ENCODE measurements at places on chromosomes 11 and 22.
A peak's percentile ranks its signal among the peaks of the same experiment; 100 is the strongest.

DNA sequence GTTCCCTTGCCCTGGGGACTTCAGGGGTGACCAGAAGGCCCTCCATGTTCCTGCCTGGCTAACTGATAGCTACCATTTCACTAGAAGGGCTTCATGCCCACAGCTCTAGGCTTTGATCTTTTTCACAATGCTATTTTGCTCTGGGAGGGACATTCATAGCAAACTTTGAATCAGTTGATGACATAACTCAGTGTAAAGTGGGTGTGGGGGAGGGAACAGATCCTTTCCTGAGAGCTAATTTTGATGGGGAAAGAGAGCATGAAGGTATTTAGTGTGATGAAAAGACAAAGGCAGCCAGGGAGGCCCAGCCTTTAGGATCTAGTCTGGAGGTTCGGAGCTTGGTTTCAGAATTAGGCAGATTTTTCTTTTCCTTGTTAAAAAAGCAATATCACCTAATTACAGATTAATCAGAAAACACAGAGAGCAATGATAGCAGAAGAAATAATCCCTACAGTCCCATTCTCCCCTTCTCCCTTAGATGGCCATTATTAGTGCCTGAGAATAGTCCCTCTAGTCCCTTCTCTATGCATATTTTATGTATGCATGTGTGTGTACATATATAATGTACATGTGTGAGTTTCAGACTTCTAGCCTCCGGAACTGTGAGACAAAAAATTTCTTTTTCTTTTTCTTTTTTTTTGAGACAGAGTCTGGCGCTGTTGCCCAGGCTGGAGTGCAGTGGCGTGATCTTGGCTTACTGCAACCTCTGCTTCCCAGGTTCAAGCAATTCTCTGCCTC lies 46.9 kb downstream of the YWHAH start:
- no peak for DNase-seq

DNA sequence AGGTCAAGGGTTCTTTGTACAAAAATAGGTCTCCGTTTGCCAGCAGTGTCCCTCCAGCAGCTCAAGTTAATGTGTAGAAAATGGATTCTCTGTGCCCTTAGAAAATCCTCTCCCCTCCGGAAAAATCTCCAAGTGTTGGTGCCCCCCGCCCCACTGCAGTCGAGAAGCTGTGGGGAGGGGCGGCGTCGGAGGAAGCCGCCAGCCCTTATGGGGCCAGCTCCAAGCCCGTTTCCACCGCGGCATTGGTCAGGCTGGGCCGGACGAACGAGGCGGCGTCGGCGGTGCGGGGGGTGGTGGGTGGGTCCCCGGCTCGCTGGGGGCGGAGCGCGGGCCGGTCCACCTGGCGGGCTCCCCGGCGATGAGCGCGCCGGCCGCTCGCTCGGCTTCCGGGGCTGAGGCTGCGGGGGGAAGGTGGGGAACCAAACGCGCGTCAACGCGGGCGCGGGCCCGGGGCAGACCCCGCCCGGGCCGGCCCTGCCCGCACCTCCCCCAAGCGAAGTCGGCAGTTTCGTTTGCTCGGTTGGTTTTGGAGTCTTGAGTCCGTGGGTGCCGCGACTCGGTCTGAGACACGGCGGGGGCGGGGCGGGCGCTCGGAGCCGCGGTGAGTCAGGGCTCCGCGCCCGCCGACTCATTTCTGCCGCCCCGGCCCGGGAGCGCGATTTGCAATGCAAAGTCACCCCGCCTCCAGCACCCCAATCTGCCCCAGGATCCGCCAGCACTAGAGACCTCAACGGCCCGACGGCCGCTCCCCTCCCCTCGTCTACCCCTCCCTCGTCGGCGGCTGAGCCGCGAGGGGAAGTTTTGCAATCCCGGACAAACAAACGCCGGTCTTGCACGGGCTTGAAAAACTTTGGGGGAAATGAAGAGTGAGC lies 1.4 kb downstream of the ASCL2 start:
- DNase-seq: peak; percentile 70

DNA sequence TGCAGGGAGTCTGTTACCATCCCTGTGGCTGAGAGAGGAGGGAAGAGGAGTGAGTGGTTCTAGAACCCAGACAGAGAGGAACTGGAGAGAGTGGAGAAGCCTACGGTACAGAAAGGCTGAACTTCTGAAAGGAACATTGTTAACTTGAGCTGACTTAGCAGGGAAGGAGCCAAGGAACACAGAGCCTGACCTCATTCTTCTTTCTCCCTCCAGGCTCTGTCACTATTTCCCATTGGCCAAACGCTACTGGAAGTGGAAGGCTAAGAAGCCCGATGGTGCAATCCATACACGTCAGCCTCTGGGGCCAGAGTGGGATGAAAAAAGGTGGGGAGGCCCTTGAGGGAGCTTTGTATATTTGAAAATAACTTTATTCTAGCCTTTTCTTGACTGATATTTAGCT lies 16.5 kb upstream of the WT1 start:
- no peak for DNase-seq

GRCh38 chr11:69448471-69449284 lies 32.8 kb upstream of the LINC01488 start:
- DNase-seq: no peak

DNA sequence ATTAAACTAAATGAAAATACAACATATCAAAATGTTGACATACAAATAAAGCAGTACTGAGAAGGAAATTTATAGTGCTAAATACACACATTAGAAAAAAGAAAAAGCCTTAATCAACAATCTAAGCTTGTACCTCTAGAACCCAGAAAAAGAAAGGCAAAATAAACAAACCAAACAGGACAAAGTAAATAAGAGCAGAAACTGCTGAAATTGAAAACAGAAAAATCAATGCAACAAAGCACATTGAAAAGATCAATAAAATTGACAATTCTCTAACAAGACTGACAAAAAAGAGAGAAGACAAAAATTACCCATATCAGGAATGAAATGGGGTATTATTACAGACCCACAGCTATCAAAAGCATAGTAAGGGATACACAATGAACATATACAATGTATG lies 21.0 kb downstream of the DCUN1D5 start:
- DNase-seq: no peak

- DNase-seq: no peak
Observed at GRCh38 chr11:4167758-4168157, 73.2 kb downstream of the RRM1 start.

DNA sequence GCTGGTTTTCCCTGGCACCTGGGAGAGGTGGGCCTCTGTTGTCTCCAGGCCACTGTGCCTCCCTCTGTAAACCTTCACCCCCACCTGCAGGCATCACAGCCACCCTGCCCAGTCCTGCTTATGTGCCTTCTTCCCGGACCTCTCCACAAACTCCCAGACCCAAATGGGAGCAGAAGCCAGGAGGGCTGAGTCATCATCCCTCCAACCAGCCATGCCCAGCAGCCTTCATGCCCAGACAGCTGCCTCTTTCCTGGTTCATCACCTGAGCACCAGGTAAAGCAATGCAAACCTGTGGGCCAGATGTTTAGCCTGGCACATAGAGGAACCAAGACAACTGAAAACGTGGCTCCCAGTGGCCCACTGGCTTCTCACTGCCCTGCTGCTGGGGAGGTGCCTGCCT lies 2.1 kb upstream of the TMPRSS4 start:
- DNase-seq: no peak

DNA sequence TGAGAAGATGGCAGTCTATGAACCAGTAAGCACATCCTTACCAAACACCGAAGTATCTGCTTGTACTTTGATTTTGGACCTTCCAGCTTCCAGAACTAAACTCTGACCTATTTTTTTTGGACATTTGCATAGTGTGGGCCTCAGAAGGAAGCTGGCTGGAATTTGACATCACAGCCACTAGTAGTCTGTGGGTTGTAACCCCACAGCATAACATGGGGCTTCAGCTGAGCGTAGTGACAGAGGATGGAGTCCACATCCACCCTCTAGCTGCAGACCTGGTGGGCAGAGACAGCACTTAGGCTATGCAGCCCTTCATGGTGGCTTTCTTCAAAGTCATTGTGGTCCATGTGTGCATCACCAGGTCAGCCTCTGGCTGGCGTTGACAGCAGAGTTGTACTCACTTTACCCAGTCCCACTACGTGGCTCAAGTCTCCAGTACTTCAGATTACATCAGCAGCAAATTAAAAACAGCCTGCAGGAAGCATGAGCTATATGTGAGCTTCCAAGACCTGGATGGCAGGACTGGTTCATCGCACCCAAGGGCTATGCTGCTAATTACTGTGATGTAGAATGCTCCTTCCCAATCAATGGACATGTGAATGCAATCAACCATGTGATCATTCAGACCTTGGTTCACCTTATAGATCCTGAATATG lies 58.6 kb upstream of the VPREB1 start:
- DNase-seq: no peak

GRCh38 chr22:27772984-27773498 lies 28.5 kb downstream of the MN1 start:
- DNase-seq: no peak

DNA sequence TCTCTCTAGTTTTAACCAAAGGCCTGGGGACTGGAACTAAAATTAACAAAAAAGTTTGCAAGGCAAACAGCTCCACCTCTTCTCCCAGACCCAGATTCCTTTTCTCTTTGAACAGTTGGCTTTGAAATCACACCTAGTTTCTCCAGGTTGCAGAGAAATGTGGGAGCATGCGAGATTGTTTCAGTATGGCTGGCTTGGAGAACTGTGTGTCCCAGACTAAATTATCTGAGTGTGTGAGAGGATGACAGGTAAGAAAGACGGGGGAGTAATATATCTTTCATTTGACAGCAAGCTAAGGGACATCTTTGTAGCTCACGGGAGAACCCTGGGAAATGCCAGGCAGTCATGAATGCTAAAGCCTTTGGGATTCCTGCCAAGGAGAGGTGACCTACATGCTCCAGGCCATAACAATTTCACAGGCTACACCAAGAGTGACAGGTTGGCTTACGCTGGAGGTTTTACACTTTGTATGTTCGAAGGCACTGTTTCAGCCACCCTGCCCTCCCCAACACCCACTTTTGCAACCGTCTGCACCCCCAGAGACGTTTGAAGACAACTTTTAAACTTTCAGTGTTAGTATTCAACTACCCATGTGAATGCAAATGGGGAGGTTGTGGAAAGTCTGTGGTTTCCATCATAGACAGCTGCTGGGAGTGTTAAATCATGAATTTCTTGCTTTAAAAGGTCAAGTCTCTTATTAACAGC lies 109.3 kb upstream of the SNX19 start:
- no peak for DNase-seq

GRCh38 chr22:27242917-27243589 lies 558.5 kb downstream of the MN1 start:
- DNase-seq: no peak

DNA sequence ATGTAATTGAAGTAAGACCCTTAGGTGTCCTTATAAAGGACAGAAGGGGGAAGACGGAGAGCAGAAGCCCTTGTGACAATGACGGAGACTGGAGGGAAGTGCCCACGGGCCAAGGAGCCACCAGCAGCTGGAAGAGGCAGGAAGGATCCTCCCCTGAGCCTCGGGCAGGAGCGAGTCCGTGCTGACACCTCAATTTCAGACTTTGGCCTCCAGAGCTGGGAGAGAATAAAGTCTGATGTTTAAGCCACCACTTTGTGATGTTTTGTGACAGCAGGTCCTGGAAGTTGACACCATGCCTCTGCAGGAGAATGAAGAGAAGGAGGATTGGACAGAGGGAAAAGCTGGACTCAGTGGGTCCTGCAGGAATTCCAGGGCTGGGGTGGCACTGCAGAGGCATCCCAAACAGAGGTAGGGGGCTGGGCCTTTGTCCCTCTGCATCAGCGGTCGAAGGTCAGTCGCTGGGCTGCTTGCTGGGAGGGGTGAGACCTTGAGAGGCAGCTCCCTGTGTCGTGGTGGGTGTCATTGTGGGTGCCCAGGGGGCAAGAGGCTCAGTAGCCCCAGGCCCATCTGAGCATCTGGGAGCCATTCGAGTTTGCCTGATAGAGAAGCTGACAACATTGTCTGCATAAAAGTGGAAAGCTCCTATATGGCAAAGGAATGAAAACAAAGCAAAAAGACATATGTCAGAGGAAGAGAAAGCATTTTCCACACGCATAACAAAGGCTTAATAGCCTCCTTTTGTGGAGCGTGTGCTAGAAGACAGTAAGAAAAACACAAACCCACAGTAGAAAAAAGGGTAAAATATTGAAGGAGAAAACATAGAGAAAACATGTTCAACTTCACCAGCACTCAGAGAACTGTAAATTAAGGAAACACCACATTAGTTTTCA lies 68.8 kb downstream of the RTL6 start:
- no peak for DNase-seq

DNA sequence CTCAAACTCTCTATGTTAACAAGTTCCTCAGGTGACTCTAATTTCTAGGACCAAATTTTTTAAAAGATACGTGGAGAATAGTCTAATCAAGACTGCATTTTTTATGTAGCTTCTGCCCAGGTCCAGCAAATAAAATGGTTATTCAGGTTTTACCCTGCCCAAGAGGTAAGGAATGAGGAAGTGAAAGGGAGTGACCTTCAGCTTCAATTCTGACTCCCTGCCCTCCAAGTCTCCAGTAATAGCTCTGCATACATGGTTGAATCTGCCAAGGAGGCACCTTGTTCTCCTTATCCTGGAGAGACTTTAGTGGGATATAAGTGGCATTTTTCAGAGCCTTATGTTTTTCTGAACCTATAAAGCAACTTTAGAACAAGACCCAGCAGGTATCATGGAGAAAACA lies 15.5 kb downstream of the MUC15 start:
- peak; percentile 42 for DNase-seq

DNA sequence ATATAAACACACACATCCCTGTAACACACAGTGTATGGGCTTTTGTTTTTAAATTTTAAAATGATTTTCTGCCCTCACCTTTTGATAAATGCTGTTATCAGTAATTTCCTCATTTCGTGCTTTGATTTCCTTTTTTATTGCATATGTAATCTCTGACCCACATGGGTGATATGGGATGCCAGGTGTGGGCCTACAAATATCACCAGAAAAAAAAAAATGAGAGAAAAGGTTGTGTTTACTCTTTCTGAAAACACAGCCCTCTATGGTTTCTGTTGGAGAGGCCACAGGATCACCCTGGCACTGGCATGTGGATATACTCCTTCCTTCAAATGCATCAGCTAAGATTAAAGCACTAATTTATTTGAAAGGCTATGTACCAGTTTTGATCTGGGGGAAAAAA lies 17.0 kb downstream of the DRD2 start:
- no peak for DNase-seq

DNA sequence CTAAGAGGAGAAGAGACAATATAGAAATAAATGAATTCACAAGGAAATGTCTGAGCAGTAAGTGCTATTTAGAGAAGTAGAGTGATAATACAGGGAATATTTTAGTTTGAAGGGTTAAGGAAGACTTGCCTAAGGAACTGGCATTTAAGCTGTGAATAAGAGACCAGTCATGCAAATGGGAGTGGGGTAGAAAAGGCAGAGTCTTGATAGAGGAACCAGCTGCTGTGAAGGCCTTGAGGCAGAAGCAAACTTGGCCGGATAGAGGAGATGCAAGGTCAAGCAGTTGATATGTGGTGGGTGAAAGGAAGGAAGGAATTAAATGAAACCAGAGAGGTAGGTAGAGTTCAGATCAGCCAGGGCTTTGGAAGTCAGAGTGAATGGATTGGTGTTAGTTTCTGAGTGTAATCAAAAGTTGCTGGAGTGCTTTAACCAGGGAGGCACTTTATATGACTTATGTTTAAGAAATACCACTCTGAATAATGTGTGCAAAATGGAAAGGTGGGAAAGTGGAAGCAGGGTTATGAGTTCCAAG lies 198.4 kb upstream of the SESN3 start:
- DNase-seq: no peak

Measured in upper lobe of left lung (tissue), 6 donors.